ENCODE measurements at places on chromosomes 7 and 10.

DNA sequence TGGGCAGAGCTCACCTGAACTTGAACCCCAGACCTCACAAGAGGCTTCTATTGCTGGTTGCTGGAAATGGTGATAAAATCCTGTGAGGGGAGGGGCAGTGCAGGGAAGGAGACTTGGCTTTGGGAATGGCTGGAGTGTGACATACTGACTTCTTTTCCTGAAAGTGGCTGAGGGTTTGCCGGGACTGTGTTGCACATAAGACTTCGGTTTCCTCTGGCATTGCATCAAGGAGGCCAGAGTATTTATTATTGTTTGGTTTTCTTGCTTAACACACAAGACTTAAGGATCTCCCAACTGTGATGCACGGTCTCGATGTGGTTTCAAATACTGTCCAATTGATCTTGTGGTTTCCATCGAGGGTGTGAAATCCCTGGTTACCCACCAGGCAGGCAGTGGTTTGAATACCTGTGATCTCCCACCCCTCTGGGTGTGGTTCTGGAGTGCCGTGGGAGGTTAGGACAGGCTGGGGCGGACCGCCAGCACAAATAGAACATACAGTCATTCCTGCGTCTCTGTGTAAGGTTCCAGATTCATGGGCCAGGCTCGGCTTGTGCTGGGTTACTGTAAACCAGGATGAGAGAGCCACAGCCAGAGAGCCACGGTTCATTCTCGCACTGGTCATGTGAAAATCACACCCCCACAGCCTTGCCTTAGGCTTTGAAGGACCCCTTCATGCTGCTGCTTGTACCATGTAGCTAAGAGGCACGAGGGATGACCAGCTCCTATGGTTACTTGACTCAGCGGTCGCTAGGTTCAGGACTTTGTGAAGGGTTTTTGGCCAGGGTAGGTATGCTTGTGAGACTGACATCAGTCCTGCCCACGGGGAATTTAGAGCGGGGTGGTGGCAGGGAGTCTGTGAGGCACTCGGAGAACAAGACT is 39.2 kb downstream of the WBP1L start:
- DNase-seq = no peak

DNA sequence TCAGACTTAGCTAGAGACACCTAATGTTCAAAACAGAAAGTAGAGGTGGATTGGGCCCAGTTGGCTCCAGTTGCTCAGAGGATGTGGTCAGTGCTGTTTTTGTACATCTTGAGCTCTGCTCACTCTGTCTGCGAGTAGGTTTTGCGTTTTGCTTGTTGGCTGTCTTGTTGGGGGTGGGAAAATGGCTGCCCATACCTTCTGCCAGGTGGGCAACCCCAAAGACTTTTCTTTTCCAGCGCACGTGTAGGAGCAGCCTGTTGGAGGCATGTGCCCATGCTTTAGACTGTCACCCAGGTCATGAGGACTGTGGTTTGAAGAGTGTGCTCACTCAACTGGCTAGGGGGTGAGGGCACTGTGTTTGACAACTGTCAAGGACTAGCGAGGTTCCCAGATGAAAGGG is 73.9 kb downstream of the KAT6B start:
- peak; percentile 35 for DNase-seq

GRCh38 chr7:23020742-23021401 is 6.9 kb upstream of the HYCC1 start:
- peak; percentile 43 for DNase-seq

DNA sequence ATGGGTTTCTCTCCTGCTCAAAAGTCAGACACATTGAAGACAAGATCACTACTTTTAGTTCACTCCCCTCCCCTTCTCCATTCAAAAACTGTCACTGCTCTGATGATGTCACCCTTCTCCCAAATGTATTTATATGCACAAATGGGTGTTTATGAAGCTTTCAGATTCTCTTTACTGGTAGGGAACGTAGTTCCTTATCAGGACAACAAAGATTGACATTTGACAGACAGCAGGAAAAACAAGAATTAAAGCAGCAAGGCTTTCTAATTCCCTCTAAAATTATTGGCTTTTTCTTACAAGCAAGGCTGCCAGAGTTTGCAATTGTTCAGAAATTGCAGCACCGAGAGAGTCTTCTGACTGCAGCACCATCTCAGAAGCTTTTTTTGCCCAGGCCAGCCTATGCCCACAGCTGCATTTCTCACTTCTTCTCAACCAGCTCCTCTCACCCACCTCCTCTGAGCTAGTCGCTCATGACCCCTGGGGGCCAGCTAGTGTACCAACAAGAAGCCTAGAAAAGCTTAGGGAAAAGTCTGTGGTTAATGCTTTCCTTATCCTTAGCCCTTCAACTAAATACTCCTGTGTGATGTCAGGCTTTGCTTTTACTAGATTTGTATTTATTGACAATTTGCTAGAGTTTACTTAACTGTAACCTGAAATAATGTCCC is 265.1 kb downstream of the HTR7 start:
- peak; percentile 26 for DNase-seq

GRCh38 chr10:12418000-12418399 is 68.7 kb downstream of the CAMK1D start:
- DNase-seq = no peak

GRCh38 chr7:50792342-50793119 is 9.8 kb upstream of the GRB10 start:
- peak; percentile 29 for DNase-seq

- DNase-seq = no peak
Measured at GRCh38 chr7:50650057-50650664, 85.0 kb upstream of the DDC start.

DNA sequence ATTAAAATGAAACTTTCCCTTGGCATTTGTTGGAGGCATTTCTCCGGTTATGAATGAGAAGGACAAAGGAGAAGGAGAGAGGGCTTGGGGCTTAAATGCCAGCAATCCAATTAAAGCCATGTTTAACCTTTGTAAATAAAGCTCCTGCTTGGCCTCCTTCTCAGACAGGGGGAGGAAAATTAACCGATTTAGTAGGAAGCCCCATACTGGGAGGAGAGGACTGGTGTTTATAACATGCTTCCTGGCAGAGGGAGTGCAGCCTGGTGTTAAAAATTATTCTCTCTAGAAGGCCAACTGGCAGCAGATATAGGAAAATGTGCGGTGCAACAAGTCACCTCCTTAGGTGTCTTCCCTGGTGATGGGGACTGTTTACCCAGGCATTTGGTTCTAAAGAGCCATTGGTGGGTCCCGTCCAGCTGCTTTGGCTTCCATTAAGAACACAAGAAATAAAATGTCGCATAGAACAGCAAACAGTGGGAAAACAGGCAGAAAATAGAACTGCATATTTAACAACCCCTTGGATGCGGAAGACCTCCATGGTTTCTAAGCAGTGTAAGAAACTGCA is 846.5 kb downstream of the TYW1 start:
- no peak for DNase-seq

DNA sequence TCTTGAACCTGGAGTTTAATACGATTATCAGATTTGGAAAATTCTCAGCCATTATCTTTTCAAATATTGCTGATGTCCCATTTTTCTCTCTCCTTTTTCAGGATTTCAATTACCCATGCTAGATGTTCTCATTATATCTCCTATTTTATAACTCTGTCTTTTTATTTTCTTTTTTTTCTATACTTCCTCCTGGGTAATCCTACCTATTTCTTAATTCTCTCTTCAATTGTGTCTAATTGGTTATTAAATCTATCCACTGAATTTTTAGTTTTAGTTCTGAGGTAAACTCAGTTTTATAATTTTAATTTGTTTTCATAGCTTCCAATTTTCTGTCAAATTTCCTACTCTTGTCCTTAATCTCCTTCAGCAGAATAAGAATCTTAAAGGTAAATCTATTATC is 15.6 kb downstream of the STEAP1 start:
- DNase-seq = no peak

GRCh38 chr7:28016297-28016696 is 164.3 kb downstream of the JAZF1 start:
- no peak for DNase-seq

- DNase-seq = no peak
Measured at GRCh38 chr7:102811942-102812678, 63.3 kb downstream of the FAM185A start.

- no peak for DNase-seq
Measured at GRCh38 chr10:75928231-75928630, 496.8 kb downstream of the LRMDA start.

DNA sequence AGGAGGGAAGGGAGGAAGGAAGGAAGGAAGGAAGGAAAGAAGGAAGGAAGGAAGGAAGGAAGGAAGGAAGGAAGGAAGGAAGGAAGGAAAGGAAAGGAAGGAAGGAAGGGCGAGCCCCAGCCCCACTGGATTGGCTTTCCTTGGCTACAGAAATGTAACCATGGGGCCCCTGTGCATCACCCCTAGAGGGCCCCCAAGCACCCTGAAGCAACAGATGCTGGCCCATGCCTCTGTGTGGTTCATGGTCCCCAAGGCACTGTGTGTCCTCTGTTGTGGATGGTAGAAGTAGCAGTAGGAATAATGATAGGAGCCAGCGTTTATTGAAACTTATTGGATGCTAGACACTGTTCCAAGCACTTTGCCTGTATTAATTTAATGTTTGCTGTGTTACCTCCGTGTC is 116.6 kb upstream of the MACROH2A2 start:
- DNase-seq = peak; percentile 32

DNA sequence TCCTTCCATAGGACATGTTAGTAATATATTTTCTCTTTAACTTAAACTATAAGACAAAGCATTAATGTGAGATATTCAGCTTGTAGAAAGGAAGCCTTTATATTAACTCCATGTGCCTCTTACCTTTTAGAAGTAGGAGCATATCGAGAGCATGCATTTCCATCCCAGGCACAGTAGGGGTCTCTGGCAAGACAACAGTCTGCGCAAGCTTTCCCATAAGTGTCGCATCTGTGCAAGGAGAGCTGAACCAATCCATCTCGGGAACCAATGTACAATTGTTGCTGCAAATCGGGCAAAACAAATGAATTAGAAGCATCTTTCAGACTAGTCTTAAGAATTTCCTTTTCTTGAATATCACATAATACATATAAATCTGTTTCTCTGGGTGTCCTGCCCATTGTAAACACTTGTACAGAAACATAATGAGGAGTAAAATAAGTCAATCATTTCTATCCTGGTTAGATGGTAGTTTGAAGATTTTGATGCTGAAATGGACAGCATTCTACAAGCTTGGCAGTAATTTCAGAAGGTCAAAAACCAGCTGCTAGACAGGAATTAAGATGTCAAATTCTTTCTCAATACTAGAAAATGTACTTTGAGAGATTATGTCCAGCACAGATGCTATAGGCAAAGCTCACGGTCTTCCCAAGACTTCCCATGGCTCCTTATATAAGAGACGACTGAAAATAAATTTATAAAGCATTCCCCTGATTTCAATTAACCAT is 171.8 kb downstream of the SEMA3D start:
- no peak for DNase-seq

- DNase-seq = peak; percentile 55
Measured at GRCh38 chr10:74419958-74420375, 268.9 kb downstream of the ADK start.

DNA sequence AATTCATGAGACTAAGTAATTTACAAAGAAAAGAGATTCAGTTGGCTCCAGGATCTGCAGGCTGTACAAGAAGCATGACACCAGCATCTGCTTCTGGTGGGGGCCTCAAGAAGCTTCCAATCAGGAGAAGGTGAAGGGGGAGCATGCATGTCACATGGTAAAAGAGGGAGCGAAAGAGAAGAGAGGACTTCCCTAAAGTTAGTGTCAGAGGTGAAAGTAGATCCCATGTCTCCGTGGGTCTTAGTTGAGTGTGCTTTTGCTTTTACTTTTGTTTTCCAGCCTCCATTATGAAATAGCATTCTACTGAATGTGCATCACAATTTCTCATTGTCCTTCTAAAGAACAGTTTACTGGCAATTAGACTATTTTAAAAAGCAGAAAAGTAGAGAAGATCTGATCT is 213.6 kb upstream of the FZD1 start:
- DNase-seq = peak; percentile 10

GRCh38 chr7:129095258-129095657 is 40.3 kb upstream of the TNPO3 start:
- peak; percentile 33 for DNase-seq

GRCh38 chr10:86506499-86506898 is 15.1 kb downstream of the WAPL start:
- no peak for DNase-seq

GRCh38 chr7:1062296-1063294 is 18.2 kb downstream of the GPR146 start:
- no peak for DNase-seq

DNA sequence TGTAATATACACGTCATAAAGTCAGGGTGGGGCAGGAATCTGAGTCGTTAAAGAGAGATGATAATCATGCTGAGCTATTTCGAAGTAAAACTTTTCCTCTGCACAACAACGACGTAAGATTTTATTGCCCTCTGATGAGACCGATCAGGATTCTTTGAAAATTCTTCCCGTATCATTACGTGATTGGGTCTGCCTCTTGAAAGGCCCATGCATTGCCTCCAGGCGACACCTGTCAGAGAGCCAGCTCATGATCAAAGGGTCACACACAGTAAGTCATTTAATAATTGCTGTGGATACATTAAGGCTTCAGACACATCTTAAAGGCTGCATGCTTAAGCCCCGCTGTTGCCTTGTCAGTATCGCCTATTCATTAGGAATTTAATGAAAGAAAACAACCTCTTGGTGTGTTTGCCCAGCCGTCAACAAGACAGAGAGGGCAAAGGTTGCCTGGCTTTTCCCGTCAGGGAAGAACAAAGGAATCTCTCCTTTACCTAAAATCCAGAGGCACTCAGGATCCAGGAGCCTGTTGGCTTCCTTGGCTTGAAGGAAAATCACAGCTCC is 189.0 kb upstream of the SH2B2 start:
- DNase-seq = no peak

- DNase-seq = no peak
Measured at GRCh38 chr7:137682596-137682995, 164.2 kb downstream of the DGKI start.

- no peak for DNase-seq
Measured at GRCh38 chr10:44520651-44521050, 135.8 kb upstream of the CXCL12 start.

DNA sequence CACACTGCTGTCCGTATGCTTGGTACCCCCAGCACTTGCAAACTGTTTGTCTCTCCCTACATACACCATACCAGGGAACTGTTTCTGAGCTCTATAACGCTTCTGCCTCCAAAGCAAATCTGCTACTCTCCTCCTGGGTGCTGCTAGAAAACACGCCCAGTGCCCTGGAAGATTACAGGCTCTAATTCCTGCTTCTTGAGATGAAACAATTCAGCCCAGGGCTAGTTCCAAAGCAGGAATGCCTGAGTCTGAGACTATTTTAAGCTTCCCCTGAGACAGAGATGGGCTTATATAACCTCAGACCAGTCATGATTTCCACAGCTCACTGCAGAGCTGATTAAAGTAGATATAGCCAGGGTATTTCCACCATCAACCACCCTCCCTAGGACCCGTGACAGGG is 327.1 kb downstream of the GPR158 start:
- DNase-seq = no peak

- DNase-seq = peak; percentile 2
Measured at GRCh38 chr10:46528171-46528671, 28.2 kb downstream of the GPRIN2 start.

Measured in activated naive CD4-positive, alpha-beta T cell treated with anti-CD3 and anti-CD28 coated beads for 36 hours (primary cell).